ENCODE measurements at places on chromosomes 7 and 10.

DNA sequence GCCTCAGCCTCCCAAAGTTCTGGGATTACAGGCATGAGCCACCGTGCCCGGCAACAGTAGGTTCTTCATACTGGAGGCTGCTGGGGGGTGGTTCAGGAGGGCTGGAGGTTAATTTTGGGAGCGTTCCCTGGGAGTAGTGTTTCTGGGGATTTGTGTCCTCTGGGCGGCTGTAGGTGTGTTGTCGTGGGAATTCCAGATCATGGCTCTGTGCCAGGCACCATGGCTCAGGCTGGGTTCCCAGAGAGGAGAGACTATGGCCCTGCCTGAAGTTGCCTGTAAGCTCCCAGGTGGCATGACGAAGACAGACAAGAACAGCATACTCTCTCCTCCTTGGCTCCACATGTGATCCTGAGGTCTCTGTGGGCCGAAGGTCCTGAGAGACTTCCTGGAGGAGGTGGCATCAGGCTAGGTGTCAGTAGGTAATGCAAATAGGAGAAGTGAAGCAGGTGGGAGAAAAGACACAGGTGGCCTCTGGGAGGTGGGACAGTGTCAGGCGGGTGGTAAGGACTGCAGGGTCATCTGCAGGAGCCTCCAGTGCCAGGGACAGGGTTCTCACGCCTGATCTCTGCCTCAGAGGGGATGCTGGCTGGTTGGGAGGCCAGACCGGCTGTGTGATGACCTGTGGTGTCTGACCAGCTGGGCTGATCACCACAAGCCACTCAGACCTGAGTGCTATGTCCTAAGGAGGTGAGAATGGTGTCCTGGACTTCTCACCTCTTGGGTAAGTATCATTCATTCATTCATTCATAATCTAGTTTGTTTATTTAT, 18.7 kb downstream of the CLIP2 start:
- no peak for DNase-seq

DNA sequence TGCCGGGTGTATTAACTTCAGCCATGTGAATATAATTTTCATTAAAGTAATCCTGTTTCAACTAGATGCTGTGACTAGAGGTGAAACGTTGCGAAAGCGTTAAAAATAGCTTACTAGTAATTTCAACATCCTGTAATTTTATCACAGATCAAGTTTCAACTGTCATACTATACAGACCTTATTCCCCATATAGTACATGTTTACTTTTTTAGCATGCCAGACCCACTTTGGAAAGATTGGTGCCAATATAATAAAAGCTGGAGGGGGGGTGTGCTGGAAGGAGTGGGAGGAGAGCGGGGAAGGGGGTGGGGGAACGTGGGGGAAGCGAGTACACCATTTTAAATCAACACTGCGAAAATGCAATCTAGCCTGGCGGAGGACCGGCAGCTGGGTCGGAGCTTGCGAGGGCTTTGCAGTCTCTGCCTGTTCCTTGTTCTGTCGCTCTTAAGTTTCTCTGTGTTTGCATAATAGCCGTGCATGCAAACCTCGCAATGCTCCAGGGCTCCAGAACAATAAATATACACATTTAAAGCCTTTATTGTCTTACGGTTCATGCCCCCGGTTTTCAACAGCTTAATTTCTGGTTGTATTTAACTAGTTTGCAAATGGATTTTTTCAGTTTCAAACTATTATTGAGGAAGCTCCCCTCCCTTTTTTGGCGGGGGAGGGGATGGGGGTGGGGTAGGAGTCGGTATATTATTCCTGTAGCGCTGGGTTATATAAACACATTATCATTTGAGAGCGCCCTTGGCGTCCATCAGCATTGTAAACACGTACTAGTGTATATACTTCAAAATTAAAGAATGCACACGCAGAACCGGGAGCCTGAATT, 1.3 kb upstream of the ARID5B start:
- peak; percentile 92 for DNase-seq

GRCh38 chr7:151429560-151430331, 10.2 kb downstream of the CRYGN start:
- peak; percentile 80 for DNase-seq

DNA sequence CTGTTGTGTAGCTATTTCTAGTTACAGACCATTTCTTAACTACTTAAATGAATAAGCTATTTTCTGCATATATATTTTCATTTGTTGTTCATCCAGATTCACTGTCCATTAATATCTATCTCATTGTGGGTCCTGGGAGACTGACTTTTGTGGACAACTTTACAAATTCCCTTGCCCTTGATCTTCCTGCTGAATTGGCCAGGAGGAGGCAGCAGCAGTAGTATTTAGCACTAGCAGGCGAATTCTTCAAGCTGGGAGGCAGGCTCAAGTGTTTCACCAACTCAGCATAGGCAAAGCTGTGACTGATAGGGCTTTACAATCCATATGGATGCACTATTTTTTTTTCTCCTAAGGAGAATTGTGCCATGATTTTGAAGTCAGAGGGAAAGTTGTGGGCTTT, 461.0 kb upstream of the NRG3 start:
- no peak for DNase-seq

DNA sequence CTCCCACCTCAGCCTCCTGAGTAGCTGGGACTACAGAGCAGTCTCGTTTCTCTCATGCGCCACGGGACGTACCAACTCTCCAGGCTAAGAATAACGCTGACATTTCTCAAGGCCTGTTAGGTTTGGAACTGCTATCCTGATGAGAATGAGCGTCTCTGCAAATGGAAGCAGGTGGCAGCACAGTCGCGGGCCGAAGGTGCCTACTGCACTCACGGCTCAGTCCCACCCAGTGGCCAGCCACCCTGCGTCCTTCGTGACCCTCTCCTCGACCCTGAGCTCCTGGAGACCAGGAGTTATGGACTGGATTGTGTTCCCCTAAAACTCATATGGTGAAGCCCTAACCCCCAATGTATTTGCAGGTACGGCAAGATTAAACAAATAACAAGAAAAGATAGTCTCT, 274.1 kb downstream of the PRPF18 start:
- no peak for DNase-seq

- DNase-seq = no peak
Measured at GRCh38 chr7:80721883-80722615, 83.6 kb downstream of the CD36 start.

GRCh38 chr10:89303161-89303560, 1.3 kb downstream of the IFIT2 start:
- DNase-seq = no peak

- no peak for DNase-seq
Measured at GRCh38 chr10:4683838-4684237, 142.2 kb upstream of the AKR1E2 start.

GRCh38 chr7:68718097-68718551, 880.2 kb upstream of the AUTS2 start:
- no peak for DNase-seq

- DNase-seq = no peak
Measured at GRCh38 chr7:515628-516027, 4.0 kb downstream of the PDGFA start.

DNA sequence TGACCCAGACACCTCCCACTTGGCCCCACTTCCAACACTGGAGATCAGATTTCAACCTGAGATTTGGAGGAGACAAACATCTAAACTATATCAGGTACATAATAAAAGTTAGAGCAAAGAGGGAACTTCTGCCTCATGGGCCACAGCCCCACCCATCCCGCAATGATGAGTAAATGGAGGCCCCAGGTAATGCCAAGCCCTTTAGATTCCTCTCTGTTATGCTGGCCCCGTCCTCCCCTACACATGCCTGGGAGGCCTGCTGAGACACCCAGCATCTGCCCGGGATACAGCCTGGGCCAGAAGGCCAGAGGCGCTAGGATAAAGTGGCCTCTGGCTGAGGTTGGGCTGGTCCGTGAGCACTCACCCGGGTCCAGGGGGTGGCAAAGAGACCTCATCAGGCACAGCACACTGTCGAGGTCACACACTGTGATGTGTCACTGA, 185.5 kb upstream of the SH2B2 start:
- no peak for DNase-seq

All from GM12865 (cell line).